NCI-H2029 treated with DMSO at 0.1 percent for 48 hours (cell line): ENCODE measurements at places on chromosomes 5 and 9.
A peak's percentile ranks its signal among the peaks of the same experiment; 100 is the strongest.

DNA sequence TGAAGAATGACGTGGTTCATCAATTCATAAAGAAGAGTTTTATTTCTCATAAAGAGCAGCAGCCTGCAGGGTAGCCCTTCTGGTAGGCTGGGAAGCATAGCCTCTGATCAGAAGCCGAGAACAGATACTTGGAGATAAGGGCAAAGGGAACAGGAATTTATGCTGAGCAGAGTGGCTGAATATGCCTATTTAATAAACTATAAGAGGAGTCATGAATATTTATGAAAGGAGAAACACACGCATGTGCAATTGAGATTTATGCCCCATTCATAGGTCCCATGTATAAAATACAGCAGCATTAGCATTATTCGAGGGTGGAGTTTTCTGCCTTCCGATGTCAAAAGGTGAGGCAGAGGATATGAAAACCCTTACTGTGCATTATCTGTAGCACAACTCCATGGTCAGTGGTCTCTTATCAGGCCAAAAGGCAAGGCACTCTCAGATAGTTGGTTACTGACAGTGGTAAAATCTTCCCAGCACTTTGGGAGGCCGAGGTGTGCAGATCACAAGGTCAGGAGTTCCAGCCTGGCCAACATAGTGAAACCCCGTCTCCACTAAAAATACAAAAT lies 569.1 kb downstream of the ACTL7B start:
- no peak for DNase-seq

DNA sequence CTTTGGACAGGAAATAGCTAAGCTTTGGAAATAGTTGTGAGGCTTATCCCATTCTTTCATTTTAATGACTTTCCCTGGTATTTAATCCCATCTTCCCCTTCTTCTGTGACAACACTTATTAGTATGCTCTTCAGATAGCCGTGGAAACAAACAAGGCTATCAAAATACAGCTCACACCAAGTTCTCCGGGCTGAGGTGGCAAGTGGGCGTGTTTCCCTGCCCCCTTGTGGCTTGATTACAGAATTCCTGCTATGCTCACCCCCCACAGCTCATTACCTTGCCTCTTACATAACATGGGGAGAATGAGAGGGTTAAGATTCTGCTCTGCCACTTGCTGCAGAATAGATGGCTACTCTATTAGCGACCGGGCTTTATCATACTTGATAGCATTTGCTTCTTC lies 437.1 kb upstream of the TLE4 start:
- DNase-seq = peak; percentile 1

- no peak for DNase-seq
These were observed 1.1 kb downstream of the LARP1 start for GRCh38 chr5:154756009-154756867.

GRCh38 chr9:90815183-90815943 lies 13.7 kb downstream of the SYK start:
- DNase-seq = peak; percentile 43

DNA sequence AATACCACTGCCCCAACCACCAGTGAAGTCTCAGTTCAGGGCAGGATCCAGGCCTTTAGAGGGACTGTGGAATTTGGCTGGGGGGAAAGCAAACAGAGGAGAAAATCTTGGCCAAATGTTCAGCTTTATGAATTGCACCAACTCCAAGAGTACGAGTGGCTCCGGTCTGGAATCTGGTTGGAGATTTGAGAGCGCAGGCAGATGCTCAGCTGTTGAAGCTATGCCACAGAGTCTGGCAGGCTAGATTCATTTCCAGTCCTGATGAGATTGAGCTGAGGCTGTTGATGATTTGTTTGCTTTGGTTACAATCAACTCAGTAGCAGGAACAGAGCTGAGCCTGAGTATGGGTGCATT lies 9.1 kb upstream of the HSPB3 start:
- no peak for DNase-seq

DNA sequence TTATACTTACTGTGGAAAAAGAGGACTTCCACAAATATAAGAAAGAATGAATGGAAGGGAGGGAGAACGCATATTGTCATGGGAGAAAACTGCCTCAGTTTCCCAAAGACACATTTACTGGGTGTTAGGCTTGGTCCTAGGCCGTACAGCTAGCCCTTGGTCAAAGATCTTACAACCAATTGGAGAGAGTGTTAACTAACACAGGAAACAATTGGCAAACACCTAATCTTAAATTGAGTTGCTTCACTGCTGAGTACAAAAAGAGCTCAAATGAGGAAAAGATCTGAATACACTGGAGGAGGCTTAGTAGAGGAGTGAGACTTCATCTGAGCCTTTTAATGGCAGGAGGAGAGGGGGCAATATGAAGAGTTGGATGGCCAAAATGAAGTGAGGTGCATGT lies 161.7 kb downstream of the GLIS3 start:
- no peak for DNase-seq

GRCh38 chr9:87840134-87840533 lies 42.5 kb upstream of the SPATA31E1 start:
- no peak for DNase-seq

GRCh38 chr5:80284720-80285119 lies 28.9 kb upstream of the SERINC5 start:
- no peak for DNase-seq

DNA sequence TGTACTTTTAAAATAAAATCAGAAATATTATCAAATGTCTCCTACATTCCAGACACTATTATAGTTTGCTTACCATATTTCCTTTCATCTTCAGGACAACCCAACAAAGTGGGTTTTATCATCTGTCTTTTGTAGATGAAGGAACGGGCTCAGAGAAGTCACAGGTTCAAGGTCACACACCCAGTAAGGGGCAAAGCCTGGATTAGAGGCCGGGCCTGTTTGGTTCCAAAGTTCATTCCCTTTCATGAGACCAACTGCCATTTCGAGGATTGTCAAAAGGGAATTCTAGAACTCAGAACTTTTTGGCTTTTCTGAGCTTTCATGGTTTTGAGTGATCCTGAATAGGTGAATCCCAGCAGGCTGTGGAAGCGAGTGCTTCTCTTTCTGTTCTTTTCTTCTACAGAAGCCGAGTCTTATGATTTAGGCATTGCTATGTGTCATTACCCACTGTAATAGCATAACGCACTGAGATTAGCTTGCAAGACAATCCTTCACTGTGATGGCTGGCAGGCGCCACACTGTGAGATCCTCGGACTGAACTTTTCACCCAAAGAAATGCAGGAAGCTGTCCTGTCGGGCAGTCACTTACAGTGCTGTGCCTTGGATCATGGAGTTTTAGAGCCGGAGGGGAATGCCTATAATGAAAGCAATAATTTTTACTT lies 43.8 kb upstream of the ANKH start:
- DNase-seq = no peak
